ENCODE measurements at places on chromosomes 2 and 18. TPM values are rescaled to one million over a fixed set of nuclear protein-coding genes. Genes with fewer than 3 reads are reported as not detected.

ABCA12 gene
- not detected for total RNA-seq

IAH1 gene
- total RNA-seq = 89.3 TPM

SLC14A1 gene
- total RNA-seq = 5.1 TPM

KYNU gene
- total RNA-seq = not detected

RGPD4 gene
- not detected for total RNA-seq

FAM161A gene
- 1.3 TPM for total RNA-seq

DNA sequence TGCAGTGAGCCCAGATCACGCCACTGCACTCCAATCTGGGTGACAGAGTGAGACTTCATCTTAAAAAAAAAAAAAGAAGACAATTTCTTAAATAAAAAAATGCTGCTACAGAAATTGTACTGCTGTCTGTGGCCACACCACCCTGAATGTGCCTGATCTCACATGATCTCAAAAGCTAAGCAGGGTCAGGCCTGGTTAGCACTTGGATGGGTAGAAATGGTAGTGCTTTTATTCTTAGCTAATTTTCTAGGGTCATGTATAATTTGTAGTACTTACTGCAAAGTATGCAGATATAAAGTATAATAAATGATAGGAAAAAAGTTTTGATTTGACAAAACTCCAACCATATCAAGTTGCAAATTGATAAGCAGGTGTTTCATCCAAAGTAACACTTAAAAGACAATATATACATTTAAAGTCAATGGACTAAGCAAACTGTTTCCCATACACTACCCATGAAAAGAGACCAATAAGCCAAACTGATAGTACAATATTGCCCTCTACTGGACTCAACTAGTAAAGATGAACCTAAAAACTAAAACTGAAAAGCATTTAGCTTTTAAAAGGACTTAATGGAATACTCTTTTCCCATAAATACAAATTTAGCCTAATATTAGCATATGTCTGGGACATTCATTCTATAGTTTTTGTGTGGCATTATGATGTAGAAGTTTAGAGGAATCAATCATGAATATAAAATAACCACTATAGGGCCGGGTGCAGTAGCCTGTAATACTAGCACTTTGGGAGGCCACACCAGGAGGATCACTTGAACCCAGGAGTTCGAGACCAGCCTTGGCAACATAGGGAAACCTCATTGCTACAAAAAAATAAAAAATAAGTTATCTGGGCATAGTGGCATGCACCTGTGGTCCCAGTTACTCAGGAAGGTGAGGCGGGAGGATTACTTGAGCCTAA, 18.6 kb upstream of the PEX13 start:
- DNase-seq = no peak

GRCh38 chr2:145987793-145988192, 1467.9 kb upstream of the ZEB2 start:
- no peak for DNase-seq

DNA sequence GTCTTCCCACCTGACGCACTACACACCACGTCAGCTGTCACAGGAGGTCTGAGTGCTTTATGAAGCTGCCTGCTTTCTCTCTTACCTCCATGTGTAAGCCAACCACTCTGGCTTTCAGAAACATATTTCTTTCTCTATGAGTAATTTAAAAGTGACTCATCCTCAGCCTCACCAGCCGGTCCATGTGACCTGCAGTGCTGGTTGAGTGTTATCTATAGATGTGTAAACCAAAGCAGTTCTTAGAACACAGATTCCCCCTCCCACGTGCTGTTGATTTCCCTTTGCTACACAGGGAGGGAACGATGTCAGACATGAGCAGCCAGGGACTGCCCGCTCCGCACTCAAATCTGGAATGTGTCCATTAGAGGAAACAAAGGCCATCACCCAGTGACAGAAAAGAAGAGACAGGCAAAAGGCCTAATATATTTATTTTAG, 157.8 kb downstream of the BCL2 start:
- DNase-seq = peak; percentile 74

GRCh38 chr18:23229472-23229871, 94.2 kb downstream of the CABLES1 start:
- no peak for DNase-seq

- DNase-seq = no peak
Measured at GRCh38 chr2:57516698-57517340, 529.8 kb upstream of the VRK2 start.

DNA sequence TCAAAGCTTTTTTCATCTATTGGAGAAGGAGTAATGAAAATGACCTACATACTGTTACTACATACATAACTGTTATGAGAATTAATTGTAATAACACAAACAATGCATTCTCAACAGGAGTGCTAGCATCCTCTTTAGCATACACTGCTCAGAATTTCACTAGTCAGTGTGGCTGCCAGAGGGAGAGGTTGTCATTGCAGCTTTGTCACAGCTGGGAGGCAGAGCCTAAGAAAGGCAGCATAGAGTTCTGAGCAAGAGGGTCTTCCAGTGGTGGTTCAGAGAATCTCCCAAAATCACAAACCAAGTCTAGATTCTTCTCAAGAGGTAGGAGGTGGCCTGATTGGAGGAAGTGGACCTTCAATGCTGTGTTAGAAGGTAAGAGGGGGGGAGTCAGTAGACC, 286.7 kb upstream of the CYRIA start:
- no peak for DNase-seq

DNA sequence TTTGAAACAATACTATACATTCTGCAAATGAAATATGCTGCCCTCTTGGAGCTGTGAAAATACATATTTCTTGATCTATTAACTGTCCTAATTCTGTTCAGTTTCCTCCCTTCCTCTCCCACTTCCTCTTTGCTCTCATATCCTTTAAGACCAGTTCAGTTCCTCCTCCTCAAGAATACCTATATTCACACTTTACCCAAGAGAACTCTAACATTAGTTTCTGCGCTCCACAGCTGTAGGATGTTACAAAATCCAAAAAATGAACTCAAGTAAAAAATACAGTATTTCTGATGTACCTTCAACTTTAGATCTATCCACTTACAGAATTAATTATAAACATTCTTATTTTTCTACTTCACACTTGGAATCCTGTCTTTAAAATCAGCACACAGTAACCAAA, 5.4 kb downstream of the ITSN2 start:
- DNase-seq = no peak

GRCh38 chr2:54289917-54290316, 33.9 kb upstream of the TSPYL6 start:
- DNase-seq = no peak

- no peak for DNase-seq
Measured at GRCh38 chr18:48408727-48409590, at the start of gene ZBTB7C. Gene ZBTB7C, minus strand, starts transcription at chr18:48409383.

GRCh38 chr2:100513650-100514049, 43.4 kb downstream of the NMS start:
- DNase-seq = no peak

GRCh38 chr2:6401301-6401700, 464.4 kb downstream of the CMPK2 start:
- no peak for DNase-seq

GRCh38 chr2:105919826-105920225, 175.1 kb downstream of the NCK2 start:
- no peak for DNase-seq

- peak; percentile 64 for DNase-seq
Measured at GRCh38 chr2:176098366-176099158, 1.0 kb upstream of the HOXD12 start.
